PC-3 (cell line): ENCODE measurements at places on chromosomes 1 and 21. TPM values are rescaled to one million over a fixed set of nuclear protein-coding genes. Genes with fewer than 3 reads are reported as not detected.

DNA sequence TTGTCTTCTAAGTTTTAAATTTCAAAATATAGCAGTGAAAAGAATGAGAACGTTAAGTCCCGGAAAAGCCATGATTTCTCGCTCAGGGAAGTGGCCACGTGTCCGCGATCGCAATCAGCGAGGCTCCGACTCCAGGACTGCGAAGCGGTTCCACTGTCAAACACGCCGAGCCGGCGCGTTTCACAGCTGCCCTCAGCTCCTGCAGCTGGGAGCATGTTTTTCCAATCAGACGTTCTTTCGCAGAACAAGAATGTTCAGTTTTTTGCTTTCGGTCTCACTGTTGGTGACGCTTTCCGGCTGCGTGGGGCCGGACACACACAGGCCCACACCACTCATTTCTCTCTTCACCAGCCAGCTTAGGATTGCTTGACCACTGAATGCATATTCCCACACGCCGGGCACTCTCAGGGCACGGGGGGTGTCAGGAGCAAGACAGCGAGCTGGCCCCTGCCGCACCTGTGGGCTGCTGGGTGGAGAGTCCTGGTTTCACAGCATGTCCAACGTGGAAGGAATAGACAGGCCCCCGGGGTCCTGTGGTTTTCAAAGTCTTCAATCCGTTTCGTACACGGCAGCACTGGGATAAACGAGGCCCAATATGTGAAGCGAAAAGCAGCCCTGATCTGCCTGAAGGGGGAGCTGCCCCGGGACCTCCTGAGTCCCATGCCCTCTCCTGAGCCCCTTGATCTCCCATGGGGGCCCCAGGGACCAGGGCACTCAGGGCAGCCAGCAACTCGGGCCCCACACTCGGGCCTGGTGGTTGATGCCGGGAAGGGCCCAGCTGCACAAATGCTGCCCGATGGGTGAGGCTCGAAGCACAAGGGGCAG is 47.3 kb upstream of the COL18A1 start:
- H3K27me3 ChIP-seq = no peaks in the 10 kb centered on the region
- no peak overlapping the region for H3K27ac ChIP-seq
- no peak overlapping the region for H3K4me3 ChIP-seq
- no peaks in the 10 kb centered on the region for H3K4me1 ChIP-seq
- DNase-seq = no peak
- no peaks in the 10 kb centered on the region for H3K36me3 ChIP-seq

DNA sequence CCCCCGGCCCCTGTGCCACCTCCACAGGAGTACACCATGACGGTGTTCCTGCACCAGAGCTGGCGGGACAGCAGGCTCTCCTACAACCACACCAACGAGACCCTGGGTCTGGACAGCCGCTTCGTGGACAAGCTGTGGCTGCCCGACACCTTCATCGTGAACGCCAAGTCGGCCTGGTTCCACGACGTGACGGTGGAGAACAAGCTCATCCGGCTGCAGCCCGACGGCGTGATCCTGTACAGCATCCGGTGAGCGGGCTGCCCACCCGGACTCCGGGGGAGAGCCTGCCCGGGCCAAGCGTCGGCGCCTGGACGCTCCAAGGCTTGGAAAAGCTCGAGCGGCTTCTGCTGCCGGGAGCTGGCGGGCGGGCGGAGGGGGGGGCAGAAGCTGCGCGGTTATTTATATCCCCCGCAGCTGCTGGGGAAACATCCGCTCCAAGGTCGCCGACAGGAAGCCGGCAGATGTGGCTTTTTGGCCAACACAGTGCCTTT is 6.4 kb downstream of the GABRD start:
- no peaks in the 10 kb centered on the region for H3K4me1 ChIP-seq
- no peak for DNase-seq
- peaks cover 21% of the 10 kb centered on the region for H3K27me3 ChIP-seq
- H3K36me3 ChIP-seq = no peaks in the 10 kb centered on the region
- H3K4me3 ChIP-seq = no peak overlapping the region
- H3K27ac ChIP-seq = no peak overlapping the region

DNA sequence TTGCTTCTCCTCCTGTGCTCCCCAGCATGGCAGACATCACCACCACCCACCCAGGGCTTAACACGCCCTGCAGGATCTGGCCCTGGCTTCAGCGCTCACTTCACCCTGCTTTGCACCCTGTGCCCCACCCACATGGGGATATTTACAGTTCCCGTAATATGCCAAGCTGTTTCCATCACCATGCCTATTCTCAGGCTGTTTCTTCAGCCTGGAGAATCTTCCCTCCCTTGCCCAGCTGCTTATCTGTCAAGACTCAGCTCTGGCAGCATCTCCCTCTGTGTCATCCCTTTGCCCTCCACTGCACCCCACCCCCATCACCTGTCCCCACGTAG is 3.6 kb upstream of the AHCYL1 start:
- H3K4me3 ChIP-seq = no peak overlapping the region
- no peaks in the 10 kb centered on the region for H3K27me3 ChIP-seq
- H3K27ac ChIP-seq = no peak overlapping the region

GRCh38 chr1:115717541-115717940 is 51.0 kb downstream of the CASQ2 start:
- H3K4me3 ChIP-seq = no peak overlapping the region
- H3K36me3 ChIP-seq = no peaks in the 10 kb centered on the region; the same call in 1 of the 2 replicates
- H3K27ac ChIP-seq = no peak overlapping the region
- peaks cover 34% of the 10 kb centered on the region for H3K4me1 ChIP-seq

Gene SAMD13
- total RNA-seq = 1.1 and 2.2 TPM in 2 replicates
